ENCODE measurements at places on chromosomes 7 and 10.

- no peak for DNase-seq
These were observed 29.6 kb upstream of the EN2 start for GRCh38 chr7:155428171-155428834.

DNA sequence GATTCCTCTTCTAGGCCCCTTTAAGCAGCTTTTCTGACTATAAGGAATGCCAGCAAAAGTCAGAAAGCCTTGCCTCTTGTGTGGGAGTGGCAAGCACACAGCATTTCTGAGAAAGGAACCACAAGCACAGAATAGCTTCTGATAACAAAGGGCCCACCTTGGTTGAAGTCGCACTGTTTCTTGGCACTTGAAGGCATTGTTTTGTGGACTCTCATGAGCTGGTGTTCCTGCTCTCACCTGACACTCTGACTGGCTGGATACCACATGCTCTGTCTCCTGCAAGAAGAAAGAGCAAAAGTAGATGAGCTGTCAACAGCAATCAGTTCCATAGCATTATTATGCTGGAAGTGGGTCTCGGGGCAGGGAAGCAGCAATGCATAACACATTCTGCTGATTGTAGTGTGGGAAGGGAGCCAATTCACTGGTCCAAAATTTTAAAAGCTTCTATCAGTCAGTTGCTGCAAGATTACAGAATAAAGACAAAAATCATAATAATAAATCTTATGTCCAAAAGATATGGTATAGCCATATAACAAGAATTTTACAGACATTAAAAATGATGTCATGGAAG is 38.4 kb downstream of the FAM13C start:
- no peak for DNase-seq

DNA sequence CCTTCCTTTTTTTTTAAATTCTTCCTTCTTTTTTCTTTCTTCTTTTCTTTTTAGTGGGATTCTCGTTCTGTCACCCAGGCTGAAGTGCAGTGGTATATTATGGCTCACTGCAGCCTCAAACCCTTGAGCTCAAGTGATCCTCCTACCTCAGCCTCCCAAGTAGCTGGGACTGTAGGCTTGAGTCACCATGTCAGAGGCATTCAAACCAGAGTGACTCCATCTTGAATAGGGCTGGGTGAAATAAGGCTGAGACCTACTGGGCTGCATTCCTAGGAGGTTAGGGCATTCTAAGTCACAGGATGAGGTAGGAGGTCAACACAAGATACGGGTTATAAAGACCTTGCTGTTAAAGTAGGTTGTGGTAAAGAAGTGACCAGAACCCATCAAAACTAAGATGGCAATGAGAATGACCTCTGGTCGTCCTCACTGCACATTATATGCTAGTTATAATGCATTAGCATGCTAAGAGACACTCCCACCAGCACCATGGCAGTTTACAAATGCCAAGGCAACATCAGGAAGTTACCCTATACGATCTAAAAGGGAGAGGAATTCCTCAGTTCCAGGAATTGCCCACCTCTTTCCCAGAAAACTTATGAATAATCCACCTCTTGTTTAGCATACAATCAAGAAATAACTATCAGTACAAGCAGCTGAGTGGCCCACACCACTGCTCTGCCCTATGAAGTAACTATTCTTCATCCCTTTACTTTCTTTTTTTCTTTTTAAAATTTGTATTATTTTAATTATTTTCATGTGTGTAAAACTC is 99.0 kb upstream of the ITGB1 start:
- DNase-seq, result no peak

GRCh38 chr10:97714401-97715258 is 1.1 kb downstream of the MARVELD1 start:
- no peak for DNase-seq

- DNase-seq, result no peak
These were observed 925 bp downstream of the H2AZ2 start for GRCh38 chr7:44846816-44847508.

GRCh38 chr7:64687249-64687648 is 21.3 kb downstream of the ZNF107 start:
- DNase-seq, result no peak

GRCh38 chr10:25902002-25902401 is 32.0 kb upstream of the MYO3A start:
- DNase-seq, result no peak

GRCh38 chr7:98165827-98166667 is 45.2 kb upstream of the BHLHA15 start:
- peak; percentile 24 for DNase-seq

DNA sequence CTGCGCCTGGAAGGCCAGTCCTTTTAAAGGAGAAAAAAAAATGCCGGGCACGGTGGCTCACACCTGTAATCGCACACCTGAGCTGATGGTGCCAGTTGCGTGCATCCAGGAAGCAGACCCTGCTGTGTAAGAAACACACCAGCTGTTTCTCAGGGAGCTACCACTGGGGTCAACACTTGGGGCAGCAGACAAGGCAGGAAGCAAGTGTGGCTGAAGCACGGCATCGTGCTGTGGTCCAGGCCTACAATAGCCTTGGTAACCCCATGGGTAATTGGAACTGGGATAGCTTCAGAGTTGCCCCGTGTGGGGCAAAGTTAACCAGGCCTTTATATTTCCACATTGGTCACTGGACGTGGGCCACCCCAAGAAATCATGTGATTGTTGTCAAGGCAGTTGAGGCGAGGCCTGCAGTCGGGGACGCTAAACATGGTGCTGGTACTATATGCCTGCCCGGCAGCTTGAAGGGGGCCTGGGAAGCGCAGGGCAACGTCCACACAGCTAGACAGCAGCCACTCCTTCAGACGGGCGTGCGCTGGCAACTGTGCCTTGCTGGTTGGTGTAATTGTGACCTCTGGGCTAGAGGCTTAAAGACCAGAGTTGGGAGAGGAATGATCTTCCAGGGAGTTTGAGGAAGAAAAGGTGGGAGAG is 2.5 kb upstream of the TACR2 start:
- DNase-seq, result no peak

DNA sequence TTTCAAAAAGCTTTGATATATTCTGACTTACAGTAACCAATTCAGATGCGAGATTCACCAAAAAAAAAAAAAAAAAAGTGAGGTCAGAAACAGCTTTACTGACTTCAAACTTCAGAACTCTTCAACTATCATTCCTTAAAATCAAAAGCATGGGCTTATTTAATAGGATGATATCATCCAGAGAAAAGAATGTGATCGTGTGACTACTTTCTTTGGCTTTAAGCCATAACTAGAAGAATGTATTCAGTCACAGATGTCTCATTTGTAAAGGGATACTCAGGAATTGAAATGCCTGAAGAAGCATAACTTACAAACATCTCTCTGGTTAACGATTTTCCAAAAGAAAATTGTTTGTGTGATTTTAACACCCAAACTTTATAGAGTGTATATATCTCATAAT is 11.5 kb downstream of the TPK1 start:
- no peak for DNase-seq

- DNase-seq, result no peak
These were observed 495 bp downstream of the EIF3B start for GRCh38 chr7:2354939-2355704.

DNA sequence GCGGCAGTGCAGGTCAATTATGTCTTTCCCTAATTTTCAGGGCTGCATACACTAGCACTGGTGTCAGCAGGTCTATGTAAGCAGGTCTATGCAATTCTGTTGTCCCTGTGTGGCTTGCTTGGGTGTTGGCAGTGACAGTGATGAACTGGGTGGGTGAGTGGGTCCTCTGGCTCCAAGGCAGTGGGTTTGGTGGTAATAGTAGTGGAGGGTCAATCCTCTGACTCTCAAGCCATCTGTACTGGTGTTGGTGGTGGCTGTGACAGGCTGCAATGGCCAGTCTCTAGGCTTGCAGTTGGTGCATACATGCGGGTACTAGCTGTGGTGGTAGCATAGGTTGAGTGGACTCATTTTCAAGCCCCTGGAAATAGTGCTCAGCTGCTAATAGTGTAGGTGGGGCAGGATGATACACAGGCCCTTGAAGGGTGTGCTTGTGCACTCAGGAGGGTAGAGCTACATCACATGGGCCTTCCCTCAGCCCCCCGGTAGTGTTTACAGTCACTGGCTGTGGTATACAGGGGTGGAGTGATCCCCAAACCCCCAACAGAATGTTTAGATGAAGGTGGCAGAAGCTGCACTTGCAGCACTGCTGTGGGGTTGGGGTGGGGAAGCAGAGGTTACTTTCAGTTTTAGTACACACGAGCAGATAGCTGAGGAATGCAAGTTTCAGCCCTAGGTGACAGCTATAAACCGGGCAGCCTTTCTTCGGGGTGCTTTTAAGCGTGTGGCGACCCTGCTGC is 331.3 kb downstream of the PCDH15 start:
- no peak for DNase-seq

GRCh38 chr10:122265896-122266295 is 5.2 kb upstream of the BTBD16 start:
- DNase-seq, result no peak

DNA sequence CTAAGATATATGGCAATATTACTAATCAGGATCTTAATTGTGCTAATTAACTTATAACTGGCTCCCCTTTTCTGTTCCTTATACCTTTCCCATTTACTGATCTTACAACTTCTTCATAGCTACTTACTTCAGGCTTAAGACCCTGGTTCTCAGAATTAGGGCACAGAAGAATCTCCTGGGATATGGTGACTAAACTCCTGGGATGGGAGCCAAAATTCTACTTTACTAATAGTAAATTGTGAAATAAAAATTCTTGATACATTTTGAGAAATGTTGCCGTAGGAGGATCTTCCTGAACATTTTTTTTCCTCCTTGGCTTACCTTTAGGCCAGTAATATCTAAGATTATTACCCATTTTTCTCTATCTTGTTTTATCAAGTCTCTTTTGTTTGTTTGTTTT is 309.5 kb downstream of the ATRNL1 start:
- DNase-seq, result no peak

GRCh38 chr10:69541463-69541862 is 31.8 kb downstream of the NEUROG3 start:
- no peak for DNase-seq

- no peak for DNase-seq
These were observed 8.9 kb upstream of the GPER1 start for GRCh38 chr7:1078985-1079384.

DNA sequence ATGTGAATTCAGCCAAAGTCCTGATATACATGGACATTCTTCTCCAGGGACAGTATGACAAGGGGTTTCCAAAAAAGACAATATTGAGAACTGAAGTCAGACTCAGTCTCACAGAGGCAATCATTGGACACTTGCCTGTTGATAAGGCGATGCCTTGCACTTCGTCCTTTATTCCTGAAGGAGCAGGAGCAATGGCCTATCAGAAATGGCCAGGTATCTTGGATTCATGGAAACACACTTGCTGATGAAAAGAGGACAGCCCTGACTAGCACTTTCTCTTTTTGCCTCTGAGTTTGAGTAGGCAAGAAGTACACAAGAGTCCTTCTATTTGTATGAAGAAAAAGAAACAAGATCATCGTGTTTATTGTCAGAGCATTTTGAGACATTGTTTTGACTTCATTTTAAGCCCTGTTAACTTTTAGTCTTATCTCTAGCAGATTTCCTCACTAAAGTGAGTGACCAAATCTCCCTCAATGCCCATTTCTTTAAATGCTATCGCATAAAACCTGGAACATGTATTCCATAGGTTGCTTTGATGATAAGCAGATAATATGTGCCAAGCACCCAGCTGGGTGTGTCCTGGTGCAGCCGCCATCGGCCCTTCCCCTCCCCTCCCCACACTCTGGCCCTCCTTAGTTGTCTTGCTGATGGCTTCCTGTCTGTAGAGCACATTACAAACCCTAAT is 26.6 kb downstream of the ST8SIA6 start:
- no peak for DNase-seq

DNA sequence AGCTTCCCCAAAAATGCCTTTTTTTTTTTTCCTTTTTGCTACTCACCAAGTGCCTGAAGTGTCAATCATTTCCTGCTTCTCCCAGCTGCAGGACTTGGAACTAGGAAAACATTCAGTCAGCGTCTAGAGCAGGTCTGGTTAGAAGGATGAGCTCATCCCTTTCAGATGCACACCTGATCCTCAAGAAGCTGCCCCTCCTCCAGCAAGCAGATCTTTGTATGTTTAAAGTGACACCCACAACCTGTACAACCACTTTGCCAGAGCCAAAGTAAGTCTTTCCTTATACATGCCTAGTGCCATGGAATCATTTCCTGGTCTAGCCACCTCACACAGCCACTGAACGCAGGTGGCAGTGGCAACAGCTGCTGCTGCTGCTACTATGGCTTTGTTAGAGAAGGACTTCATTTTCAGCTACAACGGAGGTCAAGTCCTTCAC is 10.4 kb upstream of the USP54 start:
- DNase-seq, result no peak

DNA sequence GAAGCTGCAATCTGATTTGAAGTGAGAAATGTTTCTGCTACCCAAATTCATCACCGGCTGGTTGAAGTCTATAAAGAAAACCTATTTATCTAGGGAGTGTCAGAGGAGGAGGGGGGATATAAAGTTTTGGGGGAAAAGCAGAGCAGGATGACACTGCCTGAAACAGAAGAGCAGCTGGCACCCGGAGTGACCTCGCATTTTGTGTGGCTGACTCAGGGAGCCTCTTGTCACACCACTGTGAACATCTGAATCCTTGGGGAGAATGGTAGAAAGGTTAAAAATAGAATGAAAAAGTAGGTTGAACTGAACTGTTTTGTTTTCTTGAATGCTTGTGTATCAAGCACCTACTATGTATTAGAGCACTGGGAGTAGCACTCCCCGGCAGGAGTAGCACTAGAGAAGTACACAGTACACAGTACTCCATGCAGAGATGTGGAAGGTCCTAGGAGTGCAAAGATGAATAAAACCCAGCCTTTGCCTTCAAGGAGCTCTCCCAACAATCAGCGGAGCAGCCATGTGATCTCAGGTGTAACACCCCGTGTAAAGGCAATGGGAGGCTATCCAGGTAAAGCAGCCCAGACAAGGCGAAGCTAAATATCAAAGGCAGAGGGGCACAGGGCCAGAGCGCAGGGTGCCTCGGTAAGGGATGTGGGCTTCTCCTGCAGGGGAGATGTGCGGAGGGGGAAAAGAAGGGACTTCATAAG is 13.5 kb downstream of the CRTAC1 start:
- no peak for DNase-seq

DNA sequence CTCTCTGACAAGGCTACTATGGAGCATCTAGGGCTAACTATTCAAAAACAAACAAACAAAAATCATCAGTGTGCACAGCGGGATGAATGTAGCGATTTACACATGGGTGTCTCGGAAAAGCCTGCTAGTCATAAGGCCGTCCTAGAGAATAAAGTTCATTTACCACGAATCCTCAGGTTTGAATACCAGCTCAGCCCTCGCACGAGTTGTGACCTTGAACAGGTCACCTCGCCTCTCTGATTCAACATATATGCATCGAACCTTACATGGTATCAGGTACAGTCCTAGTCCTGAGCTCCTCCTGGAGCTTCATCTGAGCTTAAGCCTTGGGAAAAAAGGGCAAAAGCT is 572 bp downstream of the ATP5MF start:
- no peak for DNase-seq

- DNase-seq, result no peak
These were observed 276.5 kb downstream of the HDAC9 start for GRCh38 chr7:18771834-18772566.

- DNase-seq, result no peak
These were observed 17.1 kb downstream of the COL13A1 start for GRCh38 chr10:69818676-69819239.

GRCh38 chr10:44183667-44184632 is 200.9 kb downstream of the CXCL12 start:
- DNase-seq, result no peak
